ENCODE measurements at places on chromosomes 3 and 15.

DNA sequence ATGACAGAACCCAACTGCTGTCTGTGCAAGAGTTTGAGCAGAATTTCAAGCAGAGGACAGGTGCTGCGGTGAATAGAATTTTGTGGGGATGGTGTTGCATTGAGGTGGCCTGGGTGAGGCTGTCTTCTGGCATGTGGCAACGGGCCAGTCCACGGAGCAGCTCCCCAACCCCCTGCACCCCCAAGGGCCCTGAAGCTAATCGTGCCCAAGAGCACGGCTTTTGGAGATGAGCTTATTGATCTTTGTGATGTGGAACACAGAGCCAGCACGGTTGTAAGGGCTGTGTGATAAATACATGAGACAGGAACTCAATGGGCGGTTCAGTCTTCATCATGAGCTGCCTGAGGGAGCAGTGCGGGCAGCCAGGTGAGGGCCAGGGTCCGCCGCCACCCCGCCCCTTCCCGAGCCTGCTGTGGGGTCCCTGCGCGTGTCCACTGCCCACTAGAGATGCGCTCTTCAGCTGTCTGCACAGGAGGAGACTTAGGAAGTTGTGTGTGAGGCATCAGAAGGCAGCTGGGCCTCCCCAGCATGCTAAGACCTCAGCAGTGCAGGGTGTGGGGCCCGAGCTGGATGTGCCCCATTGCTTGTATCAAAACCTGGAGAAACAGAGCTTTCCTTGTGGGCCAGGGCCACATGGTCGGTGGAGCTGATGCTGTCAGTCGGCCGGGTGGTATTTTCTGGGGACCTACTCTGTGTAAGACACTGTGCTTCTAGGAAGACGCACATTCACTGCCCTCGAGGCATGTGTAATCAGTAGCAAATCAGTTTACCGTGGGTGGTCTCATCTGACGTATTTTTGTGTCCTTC lies 90.5 kb downstream of the CHRNA7 start:
- no peak for DNase-seq

DNA sequence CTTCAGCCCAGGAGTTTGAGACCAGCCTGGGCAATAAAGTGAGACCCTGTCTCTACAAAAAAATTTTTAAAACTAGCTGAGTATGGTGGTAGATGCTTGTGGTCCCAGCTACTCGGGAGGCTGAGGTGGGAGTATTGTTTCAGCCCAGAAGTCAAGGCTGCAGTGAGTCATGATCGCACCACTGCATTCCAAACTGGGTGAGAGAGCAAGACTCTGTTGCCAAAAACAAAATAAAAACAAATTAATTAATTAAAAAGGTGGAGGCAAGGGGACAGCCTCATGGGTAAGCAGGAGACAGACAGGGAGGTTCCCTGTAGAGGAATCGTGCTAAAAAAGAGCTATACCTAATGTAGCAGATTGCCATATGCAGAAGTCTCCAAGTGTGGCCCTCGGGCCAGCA lies 12.6 kb downstream of the HAPLN3 start:
- DNase-seq: peak; percentile 67

- peak; percentile 36 for DNase-seq
These were observed 517 bp downstream of the TMA7 start for GRCh38 chr3:48440590-48440958.

GRCh38 chr3:54538346-54538745 lies 389.5 kb downstream of the LRTM1 start:
- DNase-seq: no peak

GRCh38 chr3:73225146-73225855 lies 163.8 kb downstream of the EBLN2 start:
- no peak for DNase-seq

GRCh38 chr3:11154953-11155325 lies 646 bp downstream of the HRH1 start:
- no peak for DNase-seq

- peak; percentile 52 for DNase-seq
These were observed 66.6 kb upstream of the TBC1D5 start for GRCh38 chr3:17808994-17809393.

- DNase-seq: peak; percentile 72
These were observed 359.7 kb upstream of the ROPN1 start for GRCh38 chr3:124351430-124352148.

DNA sequence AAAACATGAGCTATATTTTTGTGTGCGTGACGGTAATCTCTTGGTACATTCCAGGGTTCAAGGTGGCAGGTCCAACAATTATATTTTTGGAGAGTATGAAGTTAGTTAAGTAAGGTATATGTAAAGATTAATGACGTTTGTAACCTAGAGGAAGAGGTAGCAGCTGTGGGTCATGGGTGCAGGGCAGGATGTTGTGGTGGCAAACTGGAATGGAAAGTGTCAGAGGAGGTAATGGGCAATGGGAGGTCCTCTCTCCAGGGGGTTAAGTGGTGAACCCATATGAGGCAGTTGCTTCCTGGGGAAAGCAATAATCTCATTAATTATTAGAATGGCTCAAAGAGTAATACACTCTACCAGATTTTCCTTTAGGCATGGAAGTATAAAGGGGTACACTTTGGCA lies 1.0 kb upstream of the CD200R1L start:
- no peak for DNase-seq

- no peak for DNase-seq
These were observed 278.5 kb upstream of the ZNF385D start for GRCh38 chr3:22029480-22029879.

DNA sequence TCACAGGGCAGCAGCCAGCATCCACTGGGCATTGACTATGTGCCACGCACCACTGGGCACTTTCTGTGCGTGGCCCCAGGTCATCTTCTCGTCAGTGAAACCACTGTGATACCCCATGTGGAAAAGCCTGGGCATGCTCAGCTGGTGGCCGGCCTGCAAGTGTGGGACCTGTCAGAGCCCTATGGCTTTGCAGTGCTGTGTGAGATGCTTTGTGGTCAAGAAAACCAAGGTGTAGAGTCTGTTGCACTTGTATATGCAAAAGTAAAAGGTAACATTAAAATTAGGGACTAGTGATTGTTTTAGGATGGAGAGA lies 69.5 kb downstream of the PGPEP1L start:
- no peak for DNase-seq

DNA sequence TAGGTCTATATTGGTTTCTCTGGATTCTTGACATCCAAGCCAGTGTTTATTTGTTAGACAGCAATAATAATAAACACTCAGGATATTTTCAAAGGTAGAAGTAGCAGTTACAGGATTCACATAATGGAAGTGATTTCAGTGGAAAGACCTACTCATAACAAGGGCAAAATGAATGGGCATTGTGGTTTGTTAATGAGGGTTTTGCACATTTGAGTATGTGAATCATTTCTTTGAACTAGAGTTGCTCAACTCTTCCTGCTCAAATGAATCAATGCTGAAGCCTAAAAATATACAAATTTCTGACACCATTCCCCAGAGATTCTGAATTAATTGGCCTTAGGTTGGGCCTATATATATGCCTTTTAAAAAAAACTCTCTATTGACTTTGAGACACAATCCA lies 4.1 kb upstream of the COL6A5 start:
- peak; percentile 17 for DNase-seq

DNA sequence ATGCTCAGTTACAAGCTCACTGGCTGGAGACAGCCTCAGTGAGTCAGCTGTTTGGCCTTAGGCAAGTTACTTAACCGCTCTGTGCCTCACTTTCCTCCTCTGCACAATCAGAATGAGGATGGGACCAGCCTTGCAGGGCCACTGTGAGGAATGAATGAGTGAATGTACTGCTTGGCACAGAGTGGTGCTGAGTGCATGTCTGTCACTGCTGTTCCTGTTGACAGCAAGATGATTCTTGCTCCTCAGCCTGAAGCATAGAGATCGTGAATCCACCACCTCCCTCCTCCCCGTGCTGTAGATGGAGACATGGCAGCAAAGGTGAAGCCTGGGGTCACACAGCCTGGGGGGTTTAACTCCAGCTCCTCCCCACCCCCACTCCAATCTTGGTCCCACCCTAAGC lies 14.6 kb upstream of the GRIP2 start:
- DNase-seq: no peak

- DNase-seq: no peak
These were observed 7.6 kb upstream of the KLF15 start for GRCh38 chr3:126364731-126365301.

GRCh38 chr15:62626903-62627302 lies 415.6 kb upstream of the TPM1 start:
- no peak for DNase-seq

DNA sequence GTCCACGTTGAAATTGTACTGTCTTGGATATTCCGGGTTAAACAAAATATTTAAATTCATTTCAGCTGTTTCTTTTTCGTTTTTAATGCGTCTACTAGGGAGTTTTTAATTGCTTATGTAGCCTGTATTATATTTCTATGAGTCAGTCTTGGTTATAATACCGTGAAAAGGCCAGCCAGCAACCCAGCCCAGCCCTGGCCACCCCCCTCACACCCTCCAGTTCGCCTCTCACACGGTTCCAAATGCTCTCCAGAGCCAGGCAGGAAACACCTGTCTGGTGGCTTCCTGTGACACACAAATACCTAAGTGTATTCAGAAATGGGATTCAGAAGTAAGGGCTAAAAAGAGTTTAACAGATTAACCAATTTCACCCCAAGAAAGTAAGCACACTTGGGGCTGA lies 4.4 kb downstream of the SH3BP5 start:
- peak; percentile 42 for DNase-seq

DNA sequence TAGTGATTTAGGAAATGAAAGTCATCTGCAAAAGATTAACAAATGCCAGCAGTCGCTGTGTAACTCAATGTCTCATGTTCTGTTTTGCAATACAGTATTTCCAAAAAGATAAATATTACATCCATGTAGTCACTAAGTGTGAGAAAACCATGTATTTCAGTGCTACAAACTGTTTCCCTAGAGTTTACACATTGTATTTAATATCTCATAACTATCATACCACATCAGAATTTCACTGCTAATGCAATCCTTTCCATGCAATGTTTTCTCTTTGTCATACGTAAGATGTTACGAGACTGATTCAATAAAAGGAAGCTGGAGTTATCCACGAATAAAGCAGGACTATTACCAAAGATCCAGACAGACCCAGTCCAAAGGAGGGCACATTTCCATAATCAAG lies 269.4 kb downstream of the GBE1 start:
- DNase-seq: peak; percentile 69

DNA sequence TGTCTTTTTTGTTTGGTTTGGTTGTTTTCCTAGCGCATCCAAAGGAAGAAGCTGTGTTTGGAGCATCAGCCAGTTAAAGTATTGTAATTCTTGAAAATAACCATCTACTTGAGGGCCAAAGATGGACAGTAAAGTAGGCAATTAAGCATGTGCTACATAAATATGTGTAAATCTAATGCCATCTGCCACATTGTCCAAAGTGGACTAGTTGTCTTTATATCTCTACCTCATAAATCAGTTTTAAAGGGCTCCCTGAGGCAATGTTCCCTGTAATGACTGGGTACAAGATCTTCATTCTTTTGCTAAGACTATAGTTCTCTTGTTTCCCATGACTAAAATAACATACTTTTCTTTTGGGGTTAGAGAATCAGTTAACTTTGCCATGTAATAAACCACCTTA lies 460.0 kb upstream of the RARB start:
- no peak for DNase-seq

- no peak for DNase-seq
These were observed 489.8 kb upstream of the GOLIM4 start for GRCh38 chr3:168585544-168585943.

DNA sequence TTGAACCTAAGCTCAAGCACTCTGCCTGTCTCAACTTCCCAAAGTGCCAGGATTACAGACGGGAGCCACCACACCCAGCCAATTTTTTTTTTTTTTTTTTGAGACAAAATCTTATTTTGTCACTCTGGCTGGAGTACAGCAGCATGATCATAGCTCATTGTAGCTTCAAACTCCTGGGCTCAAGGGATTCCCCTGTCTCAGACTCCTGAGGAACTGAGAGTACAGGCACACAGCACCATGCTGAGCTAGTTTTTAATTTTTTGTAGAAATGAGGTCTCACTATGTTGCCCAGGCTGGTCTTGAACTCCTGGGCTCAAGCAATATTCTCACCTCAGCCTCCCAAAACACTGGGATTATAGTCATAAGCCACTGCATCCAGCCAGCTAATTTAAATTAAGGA lies 36.8 kb upstream of the SUCLG2 start:
- DNase-seq: no peak

- DNase-seq: peak; percentile 34
These were observed 1.2 kb downstream of the PHC3 start for GRCh38 chr3:170180079-170180907.

DNA sequence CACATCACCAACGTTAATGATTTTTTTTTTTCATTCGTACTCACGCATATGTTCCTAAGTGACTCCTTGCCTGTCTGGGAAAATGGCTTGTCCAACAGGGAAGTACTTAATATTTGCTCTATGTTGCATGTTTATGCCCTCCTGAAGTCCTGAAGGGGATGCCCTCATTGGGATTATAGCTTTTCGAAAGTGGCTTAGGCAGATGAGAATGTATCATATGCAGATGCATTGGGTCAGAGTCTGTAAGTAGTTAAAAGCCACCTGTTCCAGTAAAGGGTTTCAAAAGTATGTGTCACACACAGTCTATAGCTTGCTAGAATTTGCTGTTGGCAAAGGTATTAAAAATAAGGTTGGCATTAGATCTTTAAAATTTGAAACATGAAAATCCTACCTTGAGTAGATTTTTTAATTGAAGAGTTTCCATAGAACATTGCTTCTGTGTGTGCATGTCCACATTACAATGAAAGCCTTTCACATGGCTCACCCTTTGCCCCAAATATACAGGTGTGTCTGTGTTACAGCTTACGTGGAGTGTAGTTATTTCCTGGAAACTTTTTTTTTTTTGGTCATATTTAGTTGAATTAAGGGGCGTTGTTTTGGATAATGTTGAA lies 2.1 kb downstream of the ABHD17C start:
- no peak for DNase-seq

- no peak for DNase-seq
These were observed 127.2 kb downstream of the ARNT2 start for GRCh38 chr15:80531388-80531787.

DNA sequence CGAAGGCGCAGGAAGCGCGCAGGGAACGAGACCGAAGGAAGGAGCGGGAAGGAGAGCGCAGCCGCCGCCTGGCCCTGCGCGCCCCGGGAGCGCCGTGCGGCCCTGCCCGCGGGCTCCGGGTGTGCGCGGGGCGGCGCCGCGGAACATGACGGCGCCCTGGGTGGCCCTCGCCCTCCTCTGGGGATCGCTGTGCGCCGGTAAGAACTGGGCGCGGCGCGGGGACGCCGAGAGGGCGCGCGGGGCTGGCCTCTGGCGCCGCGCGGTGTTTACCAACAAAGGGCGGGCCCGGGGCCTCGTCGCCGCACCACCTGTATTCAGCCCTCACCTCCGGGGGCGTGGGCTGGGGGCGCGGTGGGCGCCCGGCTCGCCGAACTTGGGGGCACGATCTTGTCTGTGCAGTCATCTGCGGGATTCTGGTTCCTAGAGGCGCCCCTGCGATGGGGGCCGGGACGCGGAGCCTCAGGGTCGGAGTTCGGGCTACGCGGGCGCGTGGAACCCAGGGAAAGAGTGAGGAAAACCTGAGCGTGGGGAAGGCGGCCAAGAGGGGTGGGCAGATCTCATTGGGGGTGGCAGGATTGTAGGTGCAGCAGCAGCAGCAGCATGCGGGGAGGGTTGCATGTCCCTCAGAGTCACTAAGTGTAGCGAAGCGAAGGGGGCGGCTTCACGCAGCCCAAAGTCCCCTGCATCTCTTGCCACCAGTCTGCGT lies 641 bp downstream of the ACVR2B start:
- DNase-seq: peak; percentile 31

Data from iris pigment epithelial cell (primary cell).